ENCODE measurements at places on chromosomes 5 and 9.

- no peak for DNase-seq
These were observed 96.7 kb upstream of the CLINT1 start for GRCh38 chr5:157955541-157956172.

DNA sequence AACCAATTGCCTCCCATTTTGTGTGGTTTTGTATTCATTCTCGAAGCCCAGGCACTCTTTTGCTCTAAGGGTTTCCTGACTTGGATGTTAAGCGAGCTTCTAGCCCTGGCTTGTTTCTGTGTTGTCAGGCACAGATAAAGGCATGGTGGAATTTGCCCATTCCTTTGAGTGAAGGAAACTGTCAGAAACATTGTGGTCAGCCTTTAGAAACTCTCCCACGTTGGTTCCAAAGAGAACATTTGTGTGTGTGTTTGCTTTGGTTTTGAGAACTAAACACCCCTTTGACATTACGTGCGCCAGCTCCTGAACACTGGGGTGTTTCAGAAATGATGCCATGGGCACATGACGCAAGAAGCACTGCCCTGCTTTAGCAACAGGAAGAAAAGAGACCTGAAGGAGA is 320.9 kb downstream of the NTRK2 start:
- no peak for DNase-seq

GRCh38 chr5:179322071-179323025 is 22.9 kb downstream of the ADAMTS2 start:
- DNase-seq: no peak

- no peak for DNase-seq
These were observed 471.2 kb upstream of the ACTBL2 start for GRCh38 chr5:57953792-57954191.

DNA sequence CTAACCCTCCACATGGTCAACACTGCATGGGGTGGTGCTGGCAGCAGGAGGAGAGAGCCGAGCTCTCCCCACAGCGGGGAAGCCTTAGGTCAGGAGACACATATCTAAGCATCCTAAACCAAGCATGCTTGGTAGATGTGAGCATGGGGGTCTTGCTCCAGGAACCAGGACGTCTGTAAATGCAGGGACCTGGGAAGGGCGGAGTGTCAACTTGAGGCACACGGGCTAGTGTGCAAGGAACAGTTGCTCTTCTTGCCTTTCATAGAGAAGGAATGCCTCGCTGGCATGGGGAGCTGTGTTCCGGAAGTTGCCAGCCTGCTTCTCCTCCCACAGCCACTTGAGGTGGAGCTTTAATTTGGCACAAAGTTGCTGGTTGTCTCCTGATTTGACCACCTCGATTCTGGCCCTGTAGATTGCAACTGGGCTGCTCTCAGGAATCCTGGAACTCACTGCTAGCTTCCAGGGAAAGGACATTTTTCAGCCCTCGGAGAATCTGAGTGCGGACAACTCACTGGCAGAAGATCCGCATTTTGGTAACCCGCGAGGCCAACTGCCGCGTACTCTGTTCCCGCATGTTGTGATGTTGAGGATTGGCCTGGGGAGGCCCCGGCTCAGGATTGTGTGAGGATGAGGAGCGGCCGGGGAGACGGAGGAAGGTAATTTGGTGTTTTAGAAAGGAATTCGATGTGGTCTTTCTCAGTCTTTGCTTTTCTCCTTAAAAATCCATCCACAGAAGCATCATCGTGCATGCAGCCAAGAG is 370.3 kb upstream of the IRX1 start:
- DNase-seq: no peak

- DNase-seq: no peak
These were observed 280.1 kb upstream of the PDE4D start for GRCh38 chr5:60173667-60174066.

Measured in hematopoietic multipotent progenitor cell treated with erythropoietin and hydrocortisone succinate and interleukin-3 and kit ligand, for 17 days (in vitro differentiated cells).